Esophagus muscularis mucosa (tissue), 4 donors: ENCODE measurements at places on chromosomes 2 and 18. TPM values are rescaled to one million over a fixed set of nuclear protein-coding genes. Genes with fewer than 3 reads are reported as not detected.

GRCh38 chr2:25332571-25332970 lies 9.2 kb downstream of the DNMT3A start:
- no peak for DNase-seq

DNA sequence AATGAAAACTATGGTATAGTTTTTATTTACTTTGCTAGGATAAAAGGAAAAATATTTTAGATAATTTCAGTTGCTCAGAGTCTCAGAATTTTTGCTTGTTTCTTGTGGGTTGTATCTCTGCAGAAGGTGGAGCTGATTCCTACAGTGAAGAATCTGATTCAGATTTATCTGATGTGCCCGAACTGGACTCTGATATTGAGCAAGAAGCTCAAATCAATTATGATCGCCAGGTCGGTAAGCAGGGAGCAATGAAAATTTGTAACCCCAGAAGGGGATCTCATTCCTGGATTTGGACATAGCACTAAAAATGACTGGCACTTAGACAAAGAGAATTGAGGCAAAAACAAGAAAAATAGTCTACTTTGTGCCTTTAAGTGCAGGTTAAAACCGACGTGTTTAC lies 140.2 kb downstream of the EML6 start:
- DNase-seq: no peak

- DNase-seq: no peak
These were observed 5.9 kb downstream of the NRXN1 start for GRCh38 chr2:51025906-51026555.

- DNase-seq: no peak
These were observed 25.6 kb downstream of the BCL2 start for GRCh38 chr18:63293935-63294334.

DNA sequence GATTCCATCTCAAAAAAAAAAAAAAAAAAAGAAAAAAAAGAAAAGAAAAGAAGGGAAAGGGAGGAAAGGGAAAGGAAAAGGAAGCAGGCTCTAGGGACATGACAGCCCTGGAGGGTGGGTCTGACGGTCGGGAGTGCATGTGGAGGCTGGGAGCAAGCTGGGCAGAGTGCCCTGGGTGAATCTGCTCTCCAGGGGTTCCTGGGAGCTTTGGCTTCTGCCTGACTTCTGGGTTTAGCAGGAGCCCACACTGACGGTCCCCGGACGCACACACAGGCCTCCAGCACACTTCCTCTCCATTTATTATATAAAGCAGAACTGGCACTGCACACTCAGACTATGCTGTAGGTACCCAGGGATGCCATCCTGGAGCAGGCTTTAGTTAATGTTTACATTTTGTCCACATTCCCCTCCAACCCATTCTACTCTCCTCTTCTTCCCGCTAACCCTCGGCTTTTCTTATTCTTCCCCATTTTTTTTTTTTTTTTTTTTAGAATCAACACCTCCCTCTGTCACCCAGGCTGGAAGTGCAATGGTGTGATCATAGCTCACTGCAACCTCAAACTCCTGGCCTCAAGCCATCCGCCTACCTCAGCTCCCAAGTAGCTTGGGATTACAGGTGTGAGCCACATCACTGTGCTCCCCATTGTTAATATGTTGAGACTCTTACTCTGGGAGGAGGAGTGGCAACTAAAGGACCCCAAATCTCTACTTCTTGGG lies 151.1 kb upstream of the SLC1A4 start:
- DNase-seq: no peak

DNA sequence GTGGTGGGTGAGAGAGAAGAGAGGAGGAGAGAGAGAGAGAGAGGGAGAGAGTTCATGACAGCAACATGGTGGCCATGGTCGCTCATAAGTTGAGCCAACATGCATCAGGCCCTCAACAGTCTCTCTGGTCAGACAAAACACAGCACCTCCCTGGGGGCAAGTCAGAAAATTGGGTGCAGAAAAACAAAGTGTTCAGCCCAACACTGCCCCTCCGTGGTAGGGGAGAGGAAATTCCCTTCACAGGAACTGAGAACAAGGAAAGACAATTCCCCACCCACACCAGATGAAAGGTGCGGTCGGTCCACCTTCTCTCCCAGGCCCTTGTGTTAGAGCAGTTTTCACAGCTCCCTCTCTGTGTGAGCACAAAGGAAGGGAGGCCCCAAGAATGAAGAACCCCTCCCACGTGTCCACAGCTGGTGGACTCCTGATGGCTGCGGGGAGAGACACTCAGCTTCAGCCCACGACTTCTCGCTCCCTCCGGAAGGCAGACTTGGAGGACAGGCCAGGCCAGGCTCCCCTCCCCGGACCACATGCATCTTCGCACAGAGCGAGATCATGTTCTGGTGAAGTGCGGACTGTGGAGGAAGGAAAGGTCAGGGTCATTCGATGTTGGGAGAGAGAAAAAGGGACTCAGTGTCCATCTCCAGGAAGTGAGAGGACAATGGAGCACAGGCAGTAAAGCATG lies 181.7 kb downstream of the ANAPC1 start:
- no peak for DNase-seq

SH3BP4 gene
- 63.1 TPM for total RNA-seq

DNA sequence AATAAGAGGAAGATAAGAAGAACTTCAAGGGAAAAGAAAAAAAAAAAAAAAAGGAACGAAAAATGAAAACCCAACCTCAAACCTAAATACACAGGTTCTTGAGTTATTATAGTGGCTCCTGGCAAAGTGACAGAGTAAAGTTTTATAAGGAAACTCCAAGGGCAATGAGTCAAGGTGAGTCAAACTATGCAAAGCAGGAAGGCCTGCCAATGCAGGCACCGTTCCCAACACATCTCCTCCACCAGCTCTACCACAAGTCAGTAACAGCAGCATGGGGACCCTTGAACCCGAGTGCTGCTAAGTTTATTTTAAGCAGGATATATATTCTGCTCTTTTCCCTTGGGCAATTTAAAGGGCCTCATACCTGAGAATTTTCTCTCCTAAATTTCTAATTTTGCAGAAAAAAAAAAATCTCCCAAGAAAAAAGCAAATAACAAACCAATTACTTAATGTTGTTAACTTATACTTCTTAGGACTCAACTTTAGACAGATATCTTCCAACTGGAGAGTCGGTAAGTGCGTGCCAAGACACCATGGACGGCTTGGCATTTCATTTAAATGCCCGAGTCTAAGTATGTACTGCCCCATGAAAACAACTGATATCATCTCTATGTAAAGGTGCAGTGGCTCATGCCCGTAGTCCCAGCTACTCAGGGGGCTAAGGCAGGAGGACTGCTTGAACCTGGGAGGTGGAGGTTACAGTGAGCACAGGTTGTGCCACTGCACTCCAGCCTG lies 75.7 kb upstream of the TFCP2L1 start:
- DNase-seq: no peak
